A673 (cell line): ENCODE measurements at places on chromosomes 1 and 21.

- no peaks in the 10 kb centered on the region for H3K4me1 ChIP-seq
- H3K36me3 ChIP-seq: no peaks in the 10 kb centered on the region
- H3K4me3 ChIP-seq: no peak overlapping the region
- no peak for DNase-seq
- H3K27me3 ChIP-seq: no peaks in the 10 kb centered on the region
Observed at GRCh38 chr1:100851726-100852125, 42.9 kb downstream of the EXTL2 start.

GRCh38 chr1:19505693-19506457, 20.5 kb upstream of the CAPZB start:
- H3K4me3 ChIP-seq: no peak overlapping the region
- DNase-seq: no peak
- H3K4me1 ChIP-seq: no peaks in the 10 kb centered on the region
- no peaks in the 10 kb centered on the region for H3K27me3 ChIP-seq
- no peaks in the 10 kb centered on the region for H3K36me3 ChIP-seq

DNA sequence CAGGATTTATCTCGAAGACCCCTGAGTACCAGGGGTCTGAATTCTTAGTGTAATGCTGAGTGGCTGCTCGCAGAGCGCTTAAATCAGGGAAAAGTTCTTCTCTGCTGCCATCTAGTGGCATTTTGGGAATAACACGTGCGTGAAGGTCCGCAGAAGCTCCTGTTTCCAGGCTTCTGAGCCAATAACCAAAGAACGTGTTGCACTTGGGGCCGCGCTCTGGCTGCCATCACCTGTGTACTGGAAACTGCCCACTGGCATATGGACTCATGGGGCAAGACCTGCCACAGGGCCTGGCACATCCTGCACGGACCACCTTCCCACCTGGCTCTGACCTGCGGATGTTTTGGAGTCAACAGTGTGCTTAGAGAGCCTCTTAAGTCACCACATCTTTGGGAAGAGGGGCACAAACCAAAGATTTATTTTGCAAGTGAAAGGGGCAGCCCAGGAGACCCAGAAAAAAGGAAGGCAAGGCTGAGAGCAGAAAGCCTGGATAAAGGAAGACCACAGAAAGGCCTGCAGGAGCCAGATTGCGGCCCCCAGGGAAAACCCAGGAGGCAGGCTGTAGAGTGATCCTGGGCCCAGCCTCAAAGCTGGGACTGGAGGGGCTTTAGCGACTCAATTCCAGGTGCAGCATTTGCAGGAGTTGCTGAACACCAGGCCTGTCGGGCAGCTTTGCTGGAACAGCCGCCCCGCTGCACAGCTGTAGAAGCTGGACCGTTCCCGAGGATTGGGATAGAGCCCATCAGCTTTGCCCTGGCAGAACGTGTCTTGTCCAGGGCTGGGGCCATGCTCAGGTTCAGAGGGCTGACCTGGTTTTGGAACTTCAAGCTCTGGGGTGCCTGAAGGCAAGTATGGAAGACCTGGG, 13.0 kb downstream of the CHIT1 start:
- H3K36me3 ChIP-seq: no peaks in the 10 kb centered on the region
- no peak overlapping the region for H3K4me3 ChIP-seq
- H3K4me1 ChIP-seq: no peaks in the 10 kb centered on the region
- H3K27me3 ChIP-seq: no peaks in the 10 kb centered on the region

DNA sequence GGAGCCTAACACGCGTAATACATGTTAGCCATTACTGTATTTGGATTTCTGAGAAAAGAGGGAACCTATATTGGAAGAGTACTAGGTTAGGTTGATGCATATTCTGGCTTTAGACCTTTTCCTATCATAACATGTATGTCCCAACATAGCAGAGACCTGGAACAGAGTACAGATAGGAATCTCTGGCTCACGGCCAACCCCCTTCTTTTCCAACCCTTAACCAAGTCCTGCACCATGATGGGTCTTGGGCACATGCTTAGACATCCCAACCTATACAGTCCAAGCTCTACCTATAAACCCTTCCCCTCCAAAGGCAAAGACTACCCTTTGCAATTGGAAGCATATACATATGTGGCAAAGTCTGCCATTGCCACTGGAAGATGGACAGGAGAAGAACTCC, 227.9 kb downstream of the TM2D1 start:
- H3K4me1 ChIP-seq: no peaks in the 10 kb centered on the region
- no peaks in the 10 kb centered on the region for H3K36me3 ChIP-seq
- no peak for DNase-seq
- H3K27ac ChIP-seq: no peak overlapping the region
- no peak overlapping the region for H3K4me3 ChIP-seq

- no peaks in the 10 kb centered on the region for H3K4me1 ChIP-seq
- peak within 1 kb of the TSS; percentile 90 for H3K4me3 ChIP-seq
- H3K27me3 ChIP-seq: no peaks in the 10 kb centered on the region
- peak; percentile 85 for DNase-seq
- H3K36me3 ChIP-seq: no peaks in the 10 kb centered on the region
- H3K27ac ChIP-seq: peak within 1 kb of the TSS; percentile 88
Observed at GRCh38 chr1:25819491-25820246, at the start of gene MTFR1L. TSS of gene MTFR1L (plus strand) at chr1:25819954. CDS start at chr1:25823105, 3,151 bp downstream.

DNA sequence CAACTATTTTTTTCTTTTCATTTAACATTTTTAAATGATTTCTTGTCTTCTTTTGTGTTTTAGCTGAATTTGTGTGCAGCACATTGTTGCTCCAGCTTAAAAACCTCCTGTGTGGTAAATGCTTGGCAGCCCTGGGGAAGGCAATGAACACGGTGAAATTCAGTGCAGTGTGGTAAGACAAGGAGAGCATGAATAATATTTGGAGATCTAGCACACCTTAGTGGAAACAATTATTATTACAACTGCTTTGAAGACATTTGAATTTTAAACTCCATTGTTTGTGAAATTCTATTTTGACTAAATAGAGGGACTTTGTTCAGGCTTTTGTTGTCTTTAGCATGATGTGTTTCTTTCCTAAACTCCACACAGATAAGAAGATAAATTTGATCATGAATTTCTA, 242.6 kb upstream of the CXADR start:
- DNase-seq: peak; percentile 44
- no peak overlapping the region for H3K27ac ChIP-seq
- no peaks in the 10 kb centered on the region for H3K4me1 ChIP-seq
- no peak overlapping the region for H3K4me3 ChIP-seq

- H3K27ac ChIP-seq: no peak within 1 kb of the TSS
- no peak for DNase-seq
- no peak within 1 kb of the TSS for H3K4me3 ChIP-seq
- H3K4me1 ChIP-seq: no peaks in the 10 kb centered on the region
Observed at GRCh38 chr1:247760456-247760855, at the start of gene OR1C1. TSS of gene OR1C1 (minus strand) at chr1:247760556. CDS start at chr1:247758406, 2,150 bp downstream.

DNA sequence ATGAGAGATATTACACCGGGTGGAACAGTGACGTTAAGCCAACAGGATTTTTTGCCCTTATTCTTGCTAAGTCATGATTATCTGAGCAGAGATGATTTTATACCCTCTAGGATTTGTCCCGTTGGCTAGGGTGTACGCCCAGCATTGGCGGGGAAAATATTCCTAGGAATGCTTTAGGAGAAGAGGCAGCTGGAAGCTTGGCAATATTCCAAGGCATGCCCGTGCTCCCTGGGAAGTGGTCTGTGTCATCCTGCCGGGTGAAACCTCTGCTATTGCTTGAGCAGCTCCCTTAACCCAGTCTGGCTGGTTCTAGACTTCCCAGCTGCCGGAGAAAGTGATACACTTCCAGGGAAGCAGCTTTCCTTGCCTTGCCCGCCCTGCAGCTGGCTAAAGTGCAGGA, 16.2 kb downstream of the CHRNB2 start:
- H3K36me3 ChIP-seq: peaks cover 95% of the 10 kb centered on the region
- peak overlapping the region; percentile 53 for H3K27ac ChIP-seq
- DNase-seq: no peak
- H3K4me1 ChIP-seq: no peaks in the 10 kb centered on the region

DNA sequence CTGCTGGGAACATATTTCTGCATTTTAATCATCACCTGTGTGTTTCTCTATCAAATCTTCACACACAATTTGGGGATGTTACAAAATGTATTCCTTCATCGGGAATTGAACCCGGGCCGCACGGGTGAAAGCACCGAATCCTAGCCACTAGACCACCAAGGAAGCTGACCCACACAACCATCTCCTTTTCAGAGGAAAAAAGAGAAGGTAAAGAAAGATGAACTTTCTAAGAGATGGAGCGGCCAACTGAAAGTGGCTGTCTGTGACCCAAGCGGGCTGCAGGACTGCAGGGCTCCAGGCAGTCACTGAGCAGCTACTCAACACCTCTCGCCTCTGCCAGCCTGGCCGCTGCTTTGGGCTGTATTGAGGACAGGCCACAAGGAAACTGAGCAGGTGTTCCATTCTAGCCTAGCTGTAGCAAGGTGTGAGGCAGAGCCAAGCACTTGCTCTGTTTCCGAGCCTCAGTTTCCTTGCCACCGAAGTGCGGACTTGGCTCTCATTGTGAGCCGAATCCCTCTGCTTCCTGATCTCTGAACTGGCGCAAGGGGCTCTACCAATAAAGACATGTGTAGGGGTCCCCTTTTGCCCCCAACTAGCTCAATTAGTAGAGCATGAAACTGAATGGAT, 156.9 kb upstream of the NBPF11 start:
- H3K4me1 ChIP-seq: no peaks in the 10 kb centered on the region
- H3K4me3 ChIP-seq: no peak overlapping the region
- no peaks in the 10 kb centered on the region for H3K36me3 ChIP-seq
- DNase-seq: no peak
- no peaks in the 10 kb centered on the region for H3K27me3 ChIP-seq
- no peak overlapping the region for H3K27ac ChIP-seq

DNA sequence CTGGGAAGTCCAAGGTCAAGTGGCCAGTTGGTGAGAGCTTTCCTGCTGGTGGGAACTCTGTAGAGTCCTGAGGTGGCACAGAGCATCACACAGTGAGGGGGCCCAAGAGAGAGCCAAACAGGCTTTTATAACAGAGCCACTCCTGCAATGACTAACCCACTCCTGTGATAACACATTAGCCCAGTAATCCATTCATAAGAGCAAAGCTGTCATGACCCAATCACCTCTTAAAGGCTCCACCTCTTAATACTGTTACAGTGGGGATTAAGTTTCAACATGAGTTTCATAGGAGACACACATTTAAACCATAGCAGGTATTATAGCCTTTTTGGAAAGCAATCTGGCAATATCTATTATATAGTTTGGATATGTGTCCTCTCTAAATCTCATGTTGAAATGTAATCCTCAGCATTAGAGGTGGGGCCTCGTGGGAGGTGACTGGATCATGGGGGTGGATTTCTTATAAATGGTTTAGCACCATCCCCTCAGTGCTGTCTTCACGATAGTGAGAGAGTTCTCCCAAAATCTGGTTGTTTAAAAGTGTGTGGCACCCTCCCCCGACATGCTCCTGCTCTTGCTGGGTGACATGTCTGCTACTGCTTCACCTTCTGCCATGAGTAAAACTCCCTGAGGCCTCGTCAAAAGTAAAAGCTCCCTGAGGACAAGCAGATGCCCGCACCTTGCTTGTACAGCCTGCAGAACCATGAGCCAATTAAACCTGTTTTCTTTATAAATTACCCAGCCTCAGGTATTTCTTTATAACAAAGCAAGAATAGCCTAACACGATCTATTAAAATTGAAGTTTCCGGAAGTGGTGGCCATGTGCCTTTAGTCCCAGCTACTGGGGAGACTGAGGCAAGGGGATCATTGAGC, 64.5 kb downstream of the CD58 start:
- H3K27me3 ChIP-seq: no peaks in the 10 kb centered on the region
- no peaks in the 10 kb centered on the region for H3K36me3 ChIP-seq
- H3K4me3 ChIP-seq: no peak overlapping the region
- no peaks in the 10 kb centered on the region for H3K4me1 ChIP-seq

GRCh38 chr1:206982216-206982615, 12.0 kb upstream of the FCAMR start:
- no peak overlapping the region for H3K4me3 ChIP-seq
- no peaks in the 10 kb centered on the region for H3K4me1 ChIP-seq
- peak; percentile 31 for DNase-seq
- no peak overlapping the region for H3K27ac ChIP-seq
- no peaks in the 10 kb centered on the region for H3K36me3 ChIP-seq
- H3K27me3 ChIP-seq: peaks cover 53% of the 10 kb centered on the region

DNA sequence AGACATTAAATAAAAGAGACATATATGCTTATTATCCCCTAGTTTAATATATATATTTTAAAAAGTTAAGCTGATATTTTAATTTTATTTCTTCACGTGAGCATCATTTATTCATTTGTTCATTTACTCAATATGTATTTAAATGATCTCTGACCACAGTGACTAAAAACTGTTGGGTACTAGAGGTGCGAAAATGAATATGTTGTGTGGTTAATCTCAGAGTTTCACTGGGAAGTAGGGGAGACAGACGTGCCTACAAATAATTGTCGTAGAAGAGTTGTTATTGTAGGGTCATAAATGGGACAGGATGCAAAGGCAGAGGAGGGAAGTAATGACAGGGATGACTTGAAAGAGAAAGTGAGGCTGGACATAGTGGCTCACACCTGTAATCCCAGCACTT, 213.0 kb upstream of the CACYBP start:
- no peak overlapping the region for H3K4me3 ChIP-seq
- H3K27ac ChIP-seq: no peak overlapping the region
- peaks cover 6% of the 10 kb centered on the region for H3K4me1 ChIP-seq
- H3K27me3 ChIP-seq: no peaks in the 10 kb centered on the region
- no peak for DNase-seq

DNA sequence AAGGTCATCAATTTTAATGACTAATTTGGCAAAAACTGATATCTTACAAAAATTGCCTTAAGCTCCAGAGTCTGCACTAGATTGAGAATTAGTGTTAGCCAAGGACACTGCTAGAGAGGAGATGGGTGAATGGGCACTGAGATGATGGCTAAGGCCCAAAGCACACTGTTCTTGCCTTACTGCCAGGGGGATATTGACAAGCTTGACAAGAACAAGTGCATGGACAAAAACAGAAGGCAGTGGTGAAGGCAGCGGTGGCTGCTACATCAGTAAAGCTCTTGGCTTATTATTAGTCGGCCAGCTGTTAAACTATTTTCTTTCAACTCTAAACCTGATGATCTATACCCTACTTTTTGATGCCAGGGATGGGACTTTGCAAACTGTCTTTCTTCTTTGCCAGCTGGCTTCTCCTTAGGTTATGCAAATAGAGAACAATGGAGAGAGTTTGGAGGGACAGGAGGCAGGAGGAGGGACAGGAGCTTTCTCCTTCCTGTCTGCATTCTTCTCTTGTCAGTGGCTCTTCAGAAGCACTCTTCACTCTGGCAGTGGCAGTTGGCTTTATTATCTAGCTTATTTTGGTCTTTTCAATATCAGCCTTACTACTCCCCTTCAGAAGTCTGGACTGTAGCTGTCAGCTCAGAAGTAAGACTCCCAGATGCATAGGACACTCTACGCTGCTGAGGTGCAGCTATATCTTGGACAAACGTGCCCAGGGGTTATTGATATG, 853.5 kb upstream of the TMPRSS15 start:
- no peak for DNase-seq
- no peak overlapping the region for H3K27ac ChIP-seq
- H3K36me3 ChIP-seq: no peaks in the 10 kb centered on the region
- no peak overlapping the region for H3K4me3 ChIP-seq

- no peaks in the 10 kb centered on the region for H3K36me3 ChIP-seq
- H3K27ac ChIP-seq: no peak overlapping the region
- H3K4me1 ChIP-seq: no peaks in the 10 kb centered on the region
- no peaks in the 10 kb centered on the region for H3K27me3 ChIP-seq
Observed at GRCh38 chr1:208137193-208137592, 107.0 kb downstream of the PLXNA2 start.
